ENCODE measurements at places on chromosomes 1 and 21. TPM values are rescaled to one million over a fixed set of nuclear protein-coding genes. Genes with fewer than 3 reads are reported as not detected.

CERS2 gene
- 39.1 TPM for polyA plus RNA-seq

RNPC3 gene
- polyA plus RNA-seq = 61.0 TPM

AIM2 gene
- polyA plus RNA-seq = 11.5 TPM

B3GALNT2 gene
- polyA plus RNA-seq = 29.0 TPM

LCE1C gene
- polyA plus RNA-seq = not detected

TAL1 gene
- polyA plus RNA-seq = not detected

Data from neural cell (in vitro differentiated cells).